Hepatocyte (in vitro differentiated cells): ENCODE measurements at places on chromosomes 4 and X.

DNA sequence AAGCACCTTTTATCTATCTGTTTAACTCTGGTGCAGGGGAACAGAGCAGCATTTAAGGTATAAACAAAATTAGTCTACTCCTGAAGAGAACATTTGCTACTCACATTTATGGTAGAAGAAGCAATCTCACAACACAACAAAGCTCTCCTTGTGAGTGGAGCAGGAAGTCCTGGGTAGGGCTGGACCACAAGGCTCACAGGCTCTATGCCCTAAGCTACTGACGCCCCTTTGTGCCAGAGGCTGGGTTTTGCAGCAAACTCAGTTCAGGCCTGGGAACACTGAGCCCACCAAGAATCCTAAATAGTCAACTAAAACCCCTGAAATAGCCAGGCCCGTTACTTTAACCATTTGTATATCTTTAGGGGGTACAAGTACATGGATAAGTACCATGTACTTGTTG, 4.7 kb upstream of the ZXDB start:
- no peak for DNase-seq

DNA sequence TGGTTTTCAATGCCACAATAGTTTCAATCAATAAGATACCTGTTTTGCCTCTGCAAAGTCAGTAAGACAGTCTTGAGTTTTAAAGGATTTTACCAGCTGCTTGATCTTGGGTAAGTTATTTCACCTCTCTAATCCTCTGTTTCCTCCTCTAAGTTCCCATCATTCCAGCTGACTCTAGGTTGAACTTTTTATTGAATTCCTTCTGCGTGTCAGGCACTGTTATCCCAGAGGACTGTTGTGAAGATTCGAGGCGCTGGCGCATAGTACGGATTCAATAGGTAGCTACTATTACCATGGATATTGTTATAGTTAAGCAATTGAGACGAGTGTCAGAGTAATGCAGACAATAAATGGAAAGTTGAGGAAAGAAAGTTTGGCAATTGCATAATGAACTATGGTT, 179.4 kb downstream of the BANK1 start:
- no peak for DNase-seq

DNA sequence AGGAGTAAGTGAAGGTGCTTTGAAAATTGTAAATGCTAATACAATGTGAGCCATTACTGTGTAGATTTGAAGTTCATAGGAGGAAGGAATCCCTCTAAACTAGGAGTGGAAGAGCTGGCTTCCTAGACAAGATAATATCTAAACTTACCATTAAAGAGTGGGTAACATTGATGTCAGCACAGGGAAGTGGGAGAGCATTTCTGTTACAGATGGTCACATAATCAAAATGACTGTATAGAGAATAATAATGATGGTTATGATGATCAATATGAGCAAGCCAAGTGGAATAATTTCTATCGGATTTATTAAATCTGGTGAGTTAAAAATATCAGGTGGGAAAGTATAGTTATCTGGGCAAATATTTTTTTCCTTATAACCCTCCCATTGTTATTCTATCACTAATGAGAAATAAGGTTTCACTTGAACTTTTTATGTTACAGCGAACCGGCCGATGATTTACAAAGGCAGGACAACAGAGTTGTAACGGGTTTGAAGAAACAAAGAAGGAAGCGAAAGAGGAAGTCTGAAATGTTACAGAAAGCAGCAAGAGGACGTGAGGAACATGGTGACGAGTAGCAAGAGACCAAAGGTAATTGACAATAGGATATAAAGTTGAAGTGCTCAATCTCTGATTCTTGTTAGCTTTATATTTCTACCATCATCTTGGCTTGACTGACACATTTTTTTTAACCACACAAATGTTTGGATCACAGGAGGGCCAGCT, 43.5 kb downstream of the FMR1NB start:
- no peak for DNase-seq

- DNase-seq: no peak
Observed at GRCh38 chr4:106753426-106753825, 282.7 kb downstream of the DKK2 start.

DNA sequence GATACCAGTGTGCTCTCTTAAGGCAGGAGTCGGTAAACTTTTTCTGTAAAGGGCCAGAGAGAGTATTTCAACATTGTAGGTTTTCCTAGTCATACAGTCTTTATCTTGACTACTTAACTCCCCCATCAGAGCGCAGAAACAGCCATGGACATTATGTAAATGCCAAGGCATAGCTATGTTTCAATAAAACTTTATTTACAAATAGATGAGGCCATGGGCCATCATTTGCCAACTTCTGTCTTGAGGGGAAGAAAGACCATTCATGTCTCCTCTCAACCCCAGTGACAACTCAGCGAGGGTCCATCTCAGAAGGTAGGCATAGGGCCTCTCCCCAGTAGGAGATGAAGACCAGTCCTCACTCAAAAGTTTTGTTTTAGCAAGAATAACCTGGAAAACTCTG, 301.3 kb downstream of the FBXW7 start:
- DNase-seq: no peak

GRCh38 chr4:137530176-137530575, 2.1 kb downstream of the PCDH18 start:
- DNase-seq: no peak

GRCh38 chrX:39508300-39508692, 589.5 kb downstream of the BCOR start:
- no peak for DNase-seq

GRCh38 chr4:145936997-145937901, 1.4 kb downstream of the ZNF827 start:
- peak; percentile 86 for DNase-seq

DNA sequence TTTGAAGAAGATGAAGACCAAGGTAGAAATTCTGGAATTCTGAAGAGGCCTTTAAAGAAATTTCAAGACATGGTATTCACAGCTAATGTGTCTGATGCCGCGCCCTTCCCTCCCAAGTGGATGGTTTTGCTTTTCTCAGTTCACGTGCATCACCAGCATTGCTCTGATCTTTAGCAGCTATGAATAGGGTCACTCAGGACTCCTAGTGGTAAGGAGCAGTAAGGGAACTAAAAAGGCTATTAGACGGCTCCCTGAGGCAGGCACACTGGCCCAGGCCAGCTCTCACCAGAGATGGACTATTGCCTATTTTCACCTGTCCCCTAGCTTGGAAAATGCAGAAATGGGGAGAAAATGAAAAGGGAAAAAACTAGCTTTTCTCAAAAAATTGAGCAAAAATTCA, 447.5 kb upstream of the RASGEF1B start:
- DNase-seq: peak; percentile 34

- no peak for DNase-seq
Observed at GRCh38 chrX:330726-331150, 12.1 kb upstream of the GTPBP6 start.

GRCh38 chrX:23871905-23872546, 35.7 kb downstream of the APOO start:
- no peak for DNase-seq

DNA sequence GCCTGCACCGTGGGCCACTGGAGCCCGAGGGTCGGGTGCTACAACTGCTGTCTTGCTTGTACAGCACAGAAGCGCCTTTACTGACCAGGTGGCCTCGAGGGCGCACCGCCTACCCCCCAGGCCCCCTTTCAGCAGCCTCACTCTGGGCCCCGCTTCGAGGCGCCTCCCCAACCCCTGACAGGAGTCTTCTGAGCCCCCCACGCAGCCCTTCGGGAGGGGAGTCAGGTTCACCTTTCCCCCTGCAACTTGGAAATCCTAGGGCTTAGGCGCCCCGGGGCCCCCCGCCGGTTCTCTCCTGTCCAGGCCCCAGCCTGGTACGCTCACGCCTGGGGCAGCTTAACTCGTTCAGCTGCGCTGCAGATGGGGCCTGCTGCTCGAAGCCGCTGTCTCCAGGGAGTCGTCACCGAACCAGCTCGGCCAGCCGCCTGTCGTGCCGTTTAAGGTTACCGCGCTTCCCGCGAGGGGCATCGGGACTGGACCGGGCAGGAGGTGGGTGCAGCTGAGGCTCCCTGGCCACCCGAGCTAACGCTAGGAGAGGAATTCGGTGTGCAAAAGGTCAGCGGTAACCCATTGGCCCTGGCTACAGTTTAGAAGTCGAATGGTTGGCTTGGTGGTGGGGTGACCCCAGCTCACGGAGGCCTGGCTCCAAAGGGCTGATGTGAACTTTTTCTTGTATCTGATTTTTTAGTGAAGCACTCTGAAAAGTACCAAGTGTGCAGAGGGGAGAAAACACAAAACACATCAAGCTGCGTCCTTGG, 58.9 kb upstream of the BCOR start:
- no peak for DNase-seq

DNA sequence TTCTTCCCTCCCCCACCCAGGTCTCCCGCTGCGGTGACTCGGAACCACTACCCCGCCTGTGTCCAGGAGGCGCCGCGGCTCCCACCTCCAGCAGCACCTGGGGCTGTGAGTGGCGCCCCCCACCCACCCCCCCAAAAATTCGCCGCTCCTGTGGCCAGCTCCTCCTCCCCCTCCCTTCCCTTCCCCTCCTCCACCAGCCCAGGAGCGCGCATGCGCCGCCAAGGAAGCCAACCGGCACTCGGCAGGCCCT, 278 bp downstream of the CLOCK start:
- no peak for DNase-seq

GRCh38 chrX:151458824-151459223, 61.8 kb downstream of the VMA21 start:
- peak; percentile 4 for DNase-seq
